ENCODE measurements at places on chromosomes 13 and 19.

DNA sequence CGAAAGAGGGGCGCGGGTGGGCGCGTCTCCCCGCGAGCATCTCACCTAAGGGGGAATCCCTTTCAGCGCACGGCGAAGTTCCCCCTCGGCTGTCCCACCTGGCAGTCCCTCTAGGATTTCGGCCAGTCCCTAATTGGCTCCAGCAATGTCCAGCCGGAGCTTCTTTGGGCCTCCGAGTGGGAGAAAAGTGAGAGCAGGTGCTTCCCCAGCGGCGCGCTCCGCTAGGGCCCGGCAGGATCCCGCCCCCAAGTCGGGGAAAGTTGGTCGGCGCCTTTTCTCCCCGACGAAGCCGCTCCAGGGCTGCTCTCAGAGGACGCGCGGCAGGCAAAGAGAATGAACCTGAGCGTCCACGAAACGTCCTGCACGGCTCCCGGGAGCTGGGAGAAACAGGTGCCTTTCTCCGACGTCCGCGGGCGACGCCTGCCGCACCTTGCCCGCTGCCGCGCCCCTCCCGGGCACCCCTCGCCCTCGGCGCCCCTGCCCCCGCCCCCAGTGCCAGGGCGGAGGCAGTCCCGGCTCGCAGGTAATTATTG is 366 bp upstream of the KL start:
- DNase-seq = no peak

DNA sequence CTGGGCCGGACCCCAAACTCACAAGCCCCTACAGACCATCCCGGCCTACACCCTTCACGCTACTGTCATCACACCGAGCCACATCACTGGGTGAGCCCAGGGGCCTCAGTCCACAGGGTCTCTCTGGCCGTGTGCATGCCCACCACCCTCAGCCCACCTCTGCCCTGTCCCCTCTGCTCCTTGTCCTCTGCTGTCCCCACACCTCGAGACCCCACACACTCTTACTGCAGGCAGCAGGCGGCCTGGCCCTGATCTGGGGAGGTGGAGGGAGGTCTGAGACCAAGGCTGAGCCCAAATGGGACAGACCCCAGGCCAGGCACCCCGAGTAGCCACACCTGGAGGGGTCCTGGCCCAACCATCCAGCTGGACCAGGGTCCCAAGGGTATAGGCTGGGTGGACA is 35.2 kb downstream of the PEPD start:
- no peak for DNase-seq

DNA sequence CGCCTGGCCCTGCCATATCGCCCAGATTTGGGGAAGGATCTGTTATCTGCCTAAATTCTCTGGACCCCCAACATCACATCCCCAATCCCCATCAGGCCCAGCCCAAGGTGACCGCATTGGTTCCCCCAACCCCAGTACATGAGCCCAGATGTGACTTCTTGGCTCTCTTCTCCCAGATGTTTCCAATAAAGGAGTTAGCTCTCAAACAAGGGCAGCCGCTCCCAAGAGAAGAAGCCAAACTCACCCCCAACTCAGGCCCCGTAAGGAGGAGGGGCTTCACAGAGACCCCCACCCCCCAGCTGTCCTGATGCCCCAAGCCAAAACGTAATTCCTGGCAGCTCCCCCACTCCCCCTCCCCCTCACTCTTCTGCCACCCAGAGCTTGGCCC is 6.9 kb downstream of the FBN3 start:
- DNase-seq = no peak

DNA sequence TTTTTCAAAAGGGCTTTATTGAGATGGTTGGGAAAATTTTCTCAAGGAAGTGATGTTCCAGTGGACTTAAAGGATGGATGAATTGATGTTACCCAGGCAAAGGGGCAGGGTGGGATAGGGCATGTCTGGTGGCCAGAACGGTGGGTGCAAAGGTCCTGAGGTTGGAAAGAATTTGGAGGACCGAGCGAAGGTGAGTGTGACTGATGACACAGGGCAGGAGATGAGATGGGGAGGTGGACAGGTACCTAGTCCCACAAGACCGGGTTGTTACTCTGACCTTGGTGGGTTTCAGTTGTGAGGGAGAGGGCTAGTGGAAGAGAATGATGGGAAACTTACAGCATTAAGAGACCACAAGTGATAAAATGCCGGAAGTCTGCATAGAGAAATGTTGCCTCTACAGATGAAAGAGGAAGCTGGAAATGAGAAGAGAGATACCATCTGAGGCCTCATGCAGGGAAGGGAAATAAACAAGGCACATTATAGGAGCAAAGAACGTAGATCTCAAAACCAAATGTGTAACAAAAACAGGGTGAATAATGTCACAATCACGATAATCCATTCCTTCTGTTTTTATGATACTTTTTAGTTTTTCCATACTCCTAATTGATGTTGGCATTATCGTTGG is 4.5 kb downstream of the ADGRE1 start:
- no peak for DNase-seq

- no peak for DNase-seq
Measured at GRCh38 chr19:38596057-38596981, 21.4 kb downstream of the MAP4K1 start.

DNA sequence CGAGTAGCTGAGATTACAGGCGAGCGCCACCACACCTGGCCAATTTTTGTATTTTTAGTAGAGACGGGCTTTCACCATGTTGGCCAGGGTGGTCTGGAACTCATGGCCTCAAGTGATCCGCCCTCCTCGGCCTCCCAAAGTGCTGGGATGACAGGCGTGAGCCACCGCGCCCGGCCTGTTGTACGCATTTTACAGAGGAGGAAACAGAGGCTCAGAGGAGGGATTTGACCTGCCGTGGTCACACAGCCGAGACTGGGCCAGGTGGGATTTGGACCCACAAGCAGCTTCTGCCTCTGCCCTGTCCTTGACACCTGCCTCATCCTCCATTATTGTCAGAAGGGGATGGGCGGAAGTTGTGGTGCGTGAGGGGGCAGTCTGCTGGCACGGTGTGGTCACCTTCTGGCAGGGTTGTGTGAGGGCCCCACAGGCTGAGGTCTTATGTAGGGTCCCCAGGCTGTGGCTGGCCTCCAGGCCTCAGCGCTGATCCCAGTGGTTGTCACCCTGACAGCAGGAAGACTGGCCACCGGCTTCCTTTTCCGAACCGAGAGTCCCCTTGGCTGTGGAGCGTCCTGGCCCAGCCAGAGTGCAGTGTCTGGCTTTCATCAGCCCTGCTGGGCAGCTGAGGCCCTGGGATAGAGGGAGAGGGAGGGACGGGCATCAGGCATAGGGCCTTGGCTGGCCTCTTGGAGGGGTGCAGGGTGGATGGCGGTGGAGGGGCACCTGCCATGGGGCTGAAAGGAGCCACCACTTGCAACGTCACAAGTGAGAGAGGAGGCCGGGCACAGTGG is 20.3 kb downstream of the NFIC start:
- no peak for DNase-seq

- no peak for DNase-seq
Measured at GRCh38 chr13:110949628-110950027, 34.8 kb upstream of the ANKRD10 start.
